AG10803 (cell line): ENCODE measurements at places on chromosomes 11 and 22.

- no peak for DNase-seq
These were observed 2.8 kb downstream of the SSRP1 start for GRCh38 chr11:57332694-57333440.

DNA sequence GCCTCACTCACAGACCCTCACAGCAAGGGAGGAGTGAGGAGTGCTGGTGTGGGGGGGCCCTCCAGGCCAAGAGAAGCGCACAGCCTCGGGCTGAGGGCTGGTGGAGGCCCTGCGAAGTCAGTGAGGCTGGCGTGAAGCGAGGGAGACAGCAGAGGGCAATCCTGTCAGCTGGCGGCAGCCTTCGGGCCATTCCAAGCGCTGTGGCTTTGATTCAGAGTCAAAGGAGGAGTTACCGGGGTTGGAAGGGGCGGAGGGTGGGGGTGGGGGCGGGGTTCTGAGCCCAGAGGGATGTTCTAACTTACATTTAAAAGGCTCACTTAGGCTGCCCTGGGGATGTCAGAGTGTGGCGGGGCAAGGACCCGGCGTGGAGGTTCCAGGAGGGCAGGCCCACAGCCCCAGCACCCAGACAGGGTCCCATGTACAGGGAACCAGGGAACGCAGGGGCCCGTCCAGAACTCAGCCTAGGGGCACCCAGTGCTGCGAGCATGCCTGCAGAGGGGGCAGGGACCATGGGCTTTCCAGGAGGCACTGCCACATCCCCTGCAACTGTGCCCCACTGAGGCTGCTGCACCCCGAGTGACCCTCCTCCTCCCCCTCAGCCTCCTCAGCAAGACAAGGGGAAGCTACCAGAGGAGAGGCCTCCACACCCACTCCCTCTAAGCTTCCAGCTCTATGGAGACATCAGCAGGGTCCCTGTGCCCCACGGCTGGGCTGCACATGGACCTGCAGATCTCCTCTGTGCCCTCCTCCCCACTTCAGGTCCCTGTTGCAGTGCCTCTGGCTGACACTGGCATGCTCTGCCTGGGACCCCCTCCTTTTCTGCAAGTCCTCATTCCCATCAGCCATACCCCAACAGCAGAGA is 39.7 kb upstream of the TTLL12 start:
- DNase-seq = peak; percentile 40

GRCh38 chr11:128725630-128726319 is 31.9 kb downstream of the FLI1 start:
- DNase-seq = peak; percentile 87

DNA sequence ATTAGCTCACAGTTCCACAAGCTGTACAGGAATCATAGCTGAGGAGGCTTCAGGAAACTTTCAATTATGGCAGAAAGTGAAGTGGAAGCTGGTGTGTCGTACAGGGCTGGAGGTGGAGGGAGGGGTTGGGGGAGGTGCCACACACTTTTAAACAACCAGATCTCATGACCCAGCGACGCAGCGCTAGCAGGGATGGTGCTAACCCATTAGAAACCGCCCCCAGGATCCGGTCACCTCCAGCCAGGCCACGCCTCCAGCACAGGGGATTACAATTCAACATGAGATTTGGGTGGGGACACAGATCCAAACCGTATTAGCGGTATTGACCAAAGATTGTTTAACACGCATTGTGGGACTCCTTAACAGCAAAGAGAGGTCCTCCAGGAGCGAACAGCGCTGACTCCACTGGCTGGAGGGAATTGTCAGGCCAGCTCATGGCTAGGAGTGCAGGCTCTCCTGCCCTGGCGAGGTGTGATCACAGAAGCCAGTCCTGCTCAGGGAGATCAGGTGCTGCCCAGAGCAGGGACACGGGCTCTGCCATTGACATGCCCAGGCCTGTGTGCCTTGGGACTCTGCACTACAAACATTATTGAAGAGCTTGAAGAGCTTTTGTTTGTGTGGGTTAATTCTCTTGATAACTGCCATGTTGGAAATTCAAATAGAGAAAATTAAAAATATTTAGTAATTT is 215.3 kb downstream of the TBC1D22A start:
- no peak for DNase-seq

GRCh38 chr11:61134801-61135257 is 26.4 kb downstream of the VPS37C start:
- no peak for DNase-seq
